T47D (cell line): ENCODE measurements at places on chromosomes 5 and 9.

GRCh38 chr9:1320607-1321195 is 270.5 kb downstream of the DMRT2 start:
- DNase-seq: no peak

- no peak for DNase-seq
Observed at GRCh38 chr5:154646745-154647113, 108.4 kb upstream of the LARP1 start.

- no peak for DNase-seq
Observed at GRCh38 chr5:41219658-41220269, 6.4 kb upstream of the C6 start.

- DNase-seq: no peak
Observed at GRCh38 chr5:178788381-178789085, 58.1 kb upstream of the ZNF354A start.

DNA sequence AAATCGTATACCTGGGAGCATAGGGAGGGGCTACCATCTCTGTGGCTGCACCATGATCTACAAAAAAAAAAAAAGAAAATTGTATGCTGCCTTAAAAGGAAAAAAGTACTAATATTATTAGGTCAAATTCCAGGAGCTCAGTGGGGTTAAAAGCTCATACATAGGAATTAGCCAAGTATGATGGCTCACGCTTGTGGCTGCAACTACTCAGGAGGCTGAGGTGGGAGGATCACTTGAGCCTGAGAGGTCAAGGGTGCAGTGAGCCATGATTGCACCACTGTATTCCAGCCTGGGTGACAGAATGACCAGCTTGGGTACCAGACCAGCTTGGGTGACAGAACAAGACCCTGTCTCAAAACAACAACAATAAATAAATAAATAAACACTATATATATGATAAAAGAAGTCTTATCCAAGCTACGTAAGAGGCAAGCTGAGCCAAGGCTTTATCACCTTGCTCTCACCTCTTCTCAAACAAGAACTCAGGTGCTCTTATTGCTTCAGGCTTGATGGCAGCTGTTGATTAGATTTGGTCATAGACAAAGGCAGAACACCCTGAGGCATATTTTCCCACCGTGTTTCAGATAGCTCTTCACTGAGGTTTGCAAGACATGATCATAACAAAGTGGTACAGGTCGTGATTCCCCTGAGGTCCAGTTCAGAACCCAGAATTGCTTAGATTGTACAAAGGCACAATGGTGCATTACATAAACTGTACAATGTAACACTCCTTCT is 3.3 kb upstream of the FBXW11 start:
- DNase-seq: no peak

GRCh38 chr5:64190562-64191306 is 25.1 kb downstream of the RNF180 start:
- DNase-seq: no peak

DNA sequence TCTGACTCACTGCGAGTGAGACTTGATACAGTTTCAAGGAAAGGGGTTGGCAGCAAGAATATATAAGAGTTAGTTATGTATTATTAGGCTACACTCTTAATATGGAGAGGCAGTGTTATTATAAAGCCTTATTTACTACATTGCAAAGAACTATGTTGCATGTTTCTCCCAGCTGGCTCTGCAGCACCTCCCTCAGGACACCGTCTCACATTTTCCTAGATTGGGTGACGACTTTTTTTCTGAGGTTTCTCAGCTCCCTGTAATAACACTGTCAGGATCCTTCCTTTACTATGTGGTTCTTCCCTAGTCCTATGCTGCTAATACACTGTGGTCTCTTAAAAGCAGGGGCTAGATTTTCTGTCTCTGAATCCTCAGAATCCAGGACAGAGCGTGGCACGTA is 153.7 kb downstream of the INSYN2B start:
- no peak for DNase-seq

- DNase-seq: no peak
Observed at GRCh38 chr9:36897478-36897877, 136.6 kb downstream of the PAX5 start.

DNA sequence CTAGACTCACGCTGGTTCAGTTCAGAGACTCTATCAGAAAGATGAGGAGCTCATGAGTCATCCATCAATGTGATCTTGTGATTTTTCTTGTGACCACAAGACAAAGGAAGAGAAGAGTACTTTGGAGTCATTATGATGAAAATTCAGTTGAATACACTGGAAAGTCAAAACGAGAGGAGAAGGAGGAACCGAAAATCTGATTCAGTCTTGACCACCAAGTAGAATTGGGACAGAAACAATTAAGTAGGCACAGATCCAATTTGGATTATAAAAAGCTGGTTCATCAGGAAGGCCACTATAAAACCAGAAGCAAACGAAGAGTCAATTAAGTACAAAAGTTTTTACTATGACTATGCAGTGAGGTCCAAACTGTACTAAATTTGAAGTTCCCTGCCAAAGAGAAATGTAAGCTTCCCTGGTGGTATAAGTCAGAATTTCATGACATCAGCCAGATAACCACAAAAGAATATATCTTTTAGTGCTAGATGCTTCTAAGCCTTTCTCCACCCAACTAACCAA is 90.9 kb downstream of the THBS4 start:
- no peak for DNase-seq

DNA sequence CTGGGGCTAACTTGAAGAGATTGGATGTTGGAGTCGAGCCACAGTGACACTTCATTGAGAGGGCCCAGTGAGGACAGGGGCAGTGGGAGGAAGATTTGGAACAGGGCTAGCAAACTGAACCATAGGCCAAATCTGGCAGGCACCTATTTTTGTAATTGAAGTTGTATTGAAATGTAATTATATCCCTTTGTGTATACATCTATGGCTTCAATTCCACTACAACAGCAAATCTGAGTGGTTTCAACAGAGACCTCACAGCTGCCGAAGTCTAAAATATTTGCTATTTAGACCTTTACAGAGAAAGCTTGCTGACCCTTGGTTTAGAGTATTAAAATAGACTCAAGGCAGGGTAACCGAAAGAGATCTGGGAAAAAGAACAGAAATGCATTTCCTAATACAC is 4.7 kb upstream of the TNFSF8 start:
- no peak for DNase-seq
